ENCODE measurements at places on chromosomes 2 and 18.

DNA sequence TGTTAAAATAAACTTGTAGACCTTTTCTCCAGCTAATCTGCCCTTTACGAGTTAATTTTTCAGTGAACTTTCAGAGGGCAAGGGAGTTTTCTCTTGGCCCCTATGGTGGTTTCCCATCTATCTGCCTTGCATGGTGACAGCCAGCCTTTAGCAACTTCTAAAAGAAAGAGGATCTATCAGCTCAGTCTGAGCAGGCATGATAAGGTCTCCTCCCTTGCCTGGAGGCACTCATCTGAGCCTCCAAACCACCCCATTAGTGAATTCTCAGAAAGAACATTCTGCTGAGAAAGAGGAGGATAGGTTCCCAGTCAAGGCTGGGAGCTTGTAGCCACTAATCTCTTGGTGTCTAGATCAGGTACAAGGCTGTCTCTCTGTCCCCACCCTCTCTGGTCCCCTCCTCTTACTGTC lies 10.7 kb upstream of the GYPC start:
- no peak for DNase-seq

DNA sequence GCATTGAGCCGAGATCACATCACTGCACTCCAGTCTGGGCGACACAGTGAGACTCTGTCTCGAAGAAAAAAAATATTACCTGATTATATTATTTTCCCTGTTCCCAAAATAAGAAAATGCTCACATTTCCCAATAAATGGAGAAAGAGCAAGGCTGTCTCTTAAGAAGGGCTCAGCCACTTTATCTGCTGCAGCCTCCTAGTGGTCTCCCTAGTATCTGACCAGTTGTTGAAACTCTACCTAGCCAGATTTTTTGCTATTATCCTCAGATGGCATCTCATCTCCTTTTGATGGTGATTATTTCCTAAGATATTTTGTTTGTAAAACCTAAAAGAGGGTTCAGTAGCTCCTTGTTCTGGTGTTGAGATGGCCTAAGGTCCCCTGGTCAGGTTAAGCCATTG lies 114.3 kb downstream of the TPGS2 start:
- DNase-seq = no peak

- DNase-seq = no peak
Measured at GRCh38 chr2:113248997-113249770, 29.5 kb downstream of the PAX8 start.

GRCh38 chr2:156340804-156341451 lies 8.4 kb upstream of the NR4A2 start:
- DNase-seq = no peak

DNA sequence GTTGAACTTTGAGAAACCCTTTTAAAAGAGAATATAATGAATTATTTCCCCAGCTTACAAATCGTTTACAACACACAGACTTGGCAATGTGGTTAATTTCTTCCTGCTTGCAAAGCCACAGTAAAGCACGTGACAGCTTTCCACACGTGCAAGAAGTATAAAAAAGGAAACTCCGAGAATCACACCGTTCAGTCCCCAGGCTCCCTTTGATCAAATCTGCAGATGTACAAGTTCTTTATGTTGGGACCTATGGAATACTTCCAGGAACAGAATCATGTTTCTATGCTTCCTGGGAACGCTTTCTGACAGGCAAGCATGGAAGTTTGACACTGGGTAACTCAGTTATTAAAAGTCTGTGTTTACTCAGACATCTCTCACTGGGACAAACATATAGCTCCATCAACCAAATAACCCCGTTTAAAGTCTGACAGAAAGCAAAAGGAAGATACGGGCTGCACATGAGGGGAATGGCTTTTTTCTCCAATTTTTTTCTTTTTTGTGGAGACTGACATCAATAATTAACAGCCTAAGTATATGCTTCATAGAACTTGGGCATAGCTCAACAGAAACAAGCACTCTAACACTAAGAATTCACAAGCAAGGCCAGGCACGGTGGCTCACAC lies 134.8 kb downstream of the EIPR1 start:
- no peak for DNase-seq

GRCh38 chr2:193980599-193980998 lies 1676.4 kb upstream of the SLC39A10 start:
- no peak for DNase-seq

DNA sequence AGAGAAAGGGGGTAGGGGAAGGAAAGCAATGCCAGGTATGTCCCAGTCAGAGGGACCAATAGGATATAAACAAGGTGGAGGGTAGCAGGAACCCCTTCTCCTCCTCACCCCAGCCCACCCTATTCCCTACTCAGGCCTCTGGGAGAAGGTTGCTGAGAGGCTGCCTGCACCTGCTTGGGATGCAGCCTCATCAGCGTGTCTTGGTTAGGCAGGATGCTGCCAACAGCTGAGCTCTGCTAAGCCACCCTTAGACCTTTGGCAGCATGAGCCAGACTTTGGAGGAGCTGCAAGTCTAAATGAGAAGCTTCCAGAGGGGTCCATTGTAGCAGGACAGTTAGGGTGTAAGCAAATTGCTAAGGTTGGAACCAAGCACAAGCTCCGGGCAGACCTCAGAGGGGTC lies 38.2 kb upstream of the CAB39 start:
- DNase-seq = no peak
